ENCODE measurements at places on chromosomes 6 and 20.
A peak's percentile ranks its signal among the peaks of the same experiment; 100 is the strongest.

DNA sequence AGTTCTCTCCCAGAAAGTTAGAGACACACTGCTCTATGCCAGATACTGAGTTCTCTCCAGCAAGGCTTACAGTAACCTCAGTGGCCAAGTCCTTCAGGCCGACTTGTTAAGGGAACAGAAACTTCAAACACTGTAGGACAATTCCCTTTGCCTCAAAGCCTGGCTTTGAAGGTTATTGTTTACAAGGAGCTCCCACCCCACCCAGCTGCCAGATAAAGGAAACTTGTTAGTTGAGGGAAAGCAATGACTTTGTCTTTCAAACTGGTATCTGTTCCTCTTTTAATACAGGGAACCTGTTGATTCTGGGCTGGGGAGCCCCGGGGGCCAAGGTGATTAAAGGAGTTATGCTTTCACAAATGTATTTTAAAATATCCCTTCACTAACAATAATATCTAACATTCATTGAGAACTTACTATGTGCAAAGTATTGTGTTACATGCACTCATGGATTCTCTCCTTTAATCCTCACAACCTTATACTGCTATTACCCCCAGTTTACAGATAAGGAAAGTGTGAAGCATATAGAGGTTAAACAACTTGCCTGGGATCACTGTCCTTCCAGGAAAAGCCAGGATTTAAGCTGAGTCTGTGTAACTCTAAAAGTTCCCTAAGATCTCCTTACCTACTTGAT is 27.6 kb upstream of the CDKN1A start:
- no peak for DNase-seq

GRCh38 chr20:8721098-8721497 is 347.8 kb upstream of the PLCB4 start:
- no peak for DNase-seq

DNA sequence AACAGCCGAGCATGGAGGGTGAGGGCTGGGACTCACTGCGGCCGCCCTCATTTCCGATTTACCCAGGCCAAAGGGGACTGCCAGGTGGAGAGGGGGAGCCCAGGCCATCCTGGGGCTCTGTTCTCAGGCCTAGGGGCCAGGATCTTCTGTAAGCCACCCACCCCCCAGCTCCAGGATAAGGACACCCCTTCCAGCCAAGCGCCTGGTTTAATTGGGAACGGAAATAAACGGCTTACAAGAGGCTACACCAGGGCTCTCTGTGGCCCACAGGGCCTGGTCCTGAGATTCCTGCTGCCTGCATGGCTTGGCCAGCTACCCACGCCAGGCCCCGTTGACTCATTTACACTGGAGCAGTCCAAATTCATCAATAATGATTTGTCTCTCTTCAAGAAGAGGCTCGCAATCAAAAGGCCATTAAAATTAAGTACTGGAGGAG is 68.1 kb upstream of the TOP1 start:
- no peak for DNase-seq

- DNase-seq = no peak
These were observed 78.9 kb downstream of the OLIG3 start for GRCh38 chr6:137415127-137415833.

DNA sequence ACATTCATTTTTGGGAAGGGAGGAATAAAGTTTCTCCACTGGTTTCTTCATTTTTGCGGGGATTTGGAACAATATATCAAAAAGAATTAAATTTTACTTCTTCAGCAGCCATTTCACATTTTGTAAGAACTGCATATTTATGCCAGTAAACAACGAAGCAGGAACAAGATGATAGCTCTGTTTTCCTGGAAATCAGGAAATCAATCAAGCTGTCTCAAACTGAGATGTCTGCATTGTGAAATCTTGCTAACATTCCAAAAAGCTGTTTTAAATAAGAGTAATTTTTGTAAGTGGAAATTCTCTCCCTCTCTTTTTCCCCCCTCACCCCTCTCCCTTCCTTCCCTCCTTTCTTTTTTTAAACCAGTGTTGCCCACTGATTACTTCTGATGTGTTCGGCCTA is 20.0 kb downstream of the MAPK13 start:
- no peak for DNase-seq

- no peak for DNase-seq
These were observed 587.2 kb downstream of the EPM2A start for GRCh38 chr6:145147981-145148749.

- DNase-seq = no peak
These were observed 67.1 kb upstream of the ZNFX1 start for GRCh38 chr20:49344975-49345374.

- no peak for DNase-seq
These were observed 615.5 kb downstream of the C6orf118 start for GRCh38 chr6:164693944-164694343.

- DNase-seq = no peak
These were observed 110.0 kb downstream of the SYNDIG1 start for GRCh38 chr20:24579475-24579874.

DNA sequence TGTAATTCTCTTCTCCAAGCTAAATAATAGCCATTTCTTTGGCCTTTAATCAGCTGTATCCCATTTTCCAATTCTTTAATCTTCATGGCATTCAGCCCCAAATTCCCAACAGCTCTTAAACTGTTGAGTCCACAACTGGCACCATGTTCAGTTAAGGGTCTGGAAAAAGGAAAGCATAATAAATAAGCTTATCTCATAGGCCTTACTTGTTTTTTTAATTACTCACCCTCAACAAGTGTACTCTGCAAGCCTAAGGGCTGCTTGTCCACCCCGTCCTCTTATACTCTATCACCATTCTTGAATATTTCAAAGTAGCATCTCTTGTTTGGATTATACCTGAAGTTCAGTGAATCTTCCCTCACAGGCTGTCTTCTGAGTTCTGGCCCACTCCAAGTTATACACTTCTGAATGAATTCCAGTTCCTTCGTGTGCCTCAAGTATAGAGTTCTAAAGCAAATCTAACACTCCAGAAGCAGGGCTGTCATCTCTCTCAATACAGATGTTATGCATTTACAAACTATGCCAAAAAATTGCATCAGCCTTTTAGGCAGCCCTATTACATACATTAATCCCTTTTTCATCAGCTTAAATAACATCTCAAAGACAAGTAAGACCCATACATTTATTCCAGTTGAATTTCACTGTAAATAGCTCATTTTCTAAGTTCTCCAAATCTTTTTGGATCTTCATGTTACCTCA is 98.7 kb downstream of the COL21A1 start:
- no peak for DNase-seq

DNA sequence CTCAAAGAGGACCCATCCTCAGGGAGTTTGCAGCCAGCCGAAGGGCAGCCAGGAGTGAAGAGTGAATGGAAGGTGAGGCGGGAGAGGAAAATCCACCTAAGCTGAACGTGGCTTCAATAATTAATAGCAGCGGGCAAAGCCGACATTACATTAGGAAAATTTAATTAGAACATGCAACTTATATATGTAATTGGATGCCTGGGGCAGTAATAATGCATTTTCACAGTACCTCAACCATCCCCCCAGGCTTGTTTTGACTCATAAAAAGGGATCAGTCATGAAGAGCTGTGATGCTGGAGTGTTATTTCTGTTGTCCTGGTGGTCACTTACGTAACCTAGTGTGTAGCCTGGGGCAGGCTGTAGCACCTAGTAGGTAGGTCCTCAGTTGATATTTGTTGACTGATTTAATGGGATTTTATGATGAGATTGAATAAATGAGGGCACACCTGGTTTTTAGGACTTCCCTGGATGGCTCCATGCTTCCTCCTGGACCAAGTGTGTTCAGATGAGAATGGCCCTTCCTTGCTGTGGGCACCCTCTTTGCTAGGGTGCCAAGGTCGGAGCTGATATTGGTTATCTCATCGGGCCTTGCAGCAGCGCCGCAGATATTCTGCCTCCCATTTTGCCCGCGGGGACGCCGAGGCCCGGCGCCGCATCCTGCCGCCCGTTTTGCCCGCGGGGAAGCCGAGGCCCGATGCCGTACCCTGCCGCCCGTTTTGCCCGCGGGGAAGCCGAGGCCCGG is 128.8 kb downstream of the CDH26 start:
- DNase-seq = no peak

GRCh38 chr6:168514216-168514615 is 73.2 kb downstream of the SMOC2 start:
- DNase-seq = no peak

DNA sequence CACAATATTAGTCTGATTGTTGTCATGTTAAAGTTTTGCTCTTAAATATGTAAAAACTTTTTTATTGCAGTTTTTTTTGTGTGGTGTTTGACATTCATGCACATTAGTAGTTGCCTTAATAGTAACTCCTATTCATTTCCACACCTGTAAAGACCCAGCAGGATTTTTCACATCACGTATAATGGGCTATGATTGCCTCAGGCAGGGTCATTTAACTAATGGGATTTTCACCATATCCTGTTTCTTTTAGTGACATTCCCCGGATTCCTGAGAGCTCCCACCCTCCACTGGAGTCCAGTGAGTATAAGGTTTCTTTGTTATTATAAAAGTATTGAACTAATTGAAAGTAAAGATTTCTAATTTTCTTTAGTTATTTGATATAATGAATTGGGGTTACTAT is 359.2 kb downstream of the RIMS1 start:
- DNase-seq = no peak

DNA sequence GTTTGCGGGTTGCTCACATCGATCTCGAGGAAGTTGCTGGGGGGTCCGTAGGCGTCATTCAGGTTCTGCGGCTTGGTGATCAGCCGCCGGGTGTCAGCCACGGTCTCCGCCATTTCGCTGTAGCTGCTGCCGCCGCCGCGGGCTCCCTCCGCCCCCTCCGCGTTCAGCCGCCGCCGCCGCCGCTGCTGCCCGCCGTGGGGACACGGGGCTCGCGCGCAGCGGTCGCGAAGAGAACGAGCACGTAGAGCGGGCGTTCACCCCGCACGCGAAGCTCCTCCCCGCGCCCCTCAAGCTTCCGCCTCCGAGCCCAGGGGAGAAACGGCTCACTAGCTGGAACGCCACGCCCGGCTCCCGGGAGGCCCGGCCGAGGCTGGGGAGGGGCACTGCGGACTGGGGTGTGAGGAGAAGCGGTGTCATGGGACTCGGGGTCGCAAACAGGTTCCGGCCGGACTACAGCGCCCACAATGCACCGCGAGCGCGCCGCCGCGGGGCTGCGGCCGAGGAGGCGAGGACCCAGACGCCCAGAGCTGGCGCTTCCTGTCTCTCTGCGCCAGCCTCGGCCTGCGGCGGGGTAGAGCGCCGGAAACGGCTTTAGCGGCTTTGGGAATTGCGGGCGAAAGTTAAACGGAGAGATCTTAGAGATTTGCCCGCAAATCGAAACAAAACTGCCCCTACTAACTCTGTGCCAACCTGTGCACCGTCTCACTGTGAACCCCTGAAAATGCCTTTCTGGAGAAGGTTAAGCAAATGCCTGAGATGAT is at the start of gene SNX3:
Gene SNX3, minus strand, starts transcription at position 232 of the 761 bp plus-strand sequence. Its CDS starts 119 bp downstream, at position 113.
- peak; percentile 78 for DNase-seq

- no peak for DNase-seq
These were observed 95.4 kb downstream of the OGFRL1 start for GRCh38 chr6:71383901-71384489.

GRCh38 chr6:26184367-26184891 is 97.2 kb downstream of the HFE start:
- no peak for DNase-seq

- no peak for DNase-seq
These were observed 405.3 kb upstream of the HS3ST5 start for GRCh38 chr6:114747995-114748625.

DNA sequence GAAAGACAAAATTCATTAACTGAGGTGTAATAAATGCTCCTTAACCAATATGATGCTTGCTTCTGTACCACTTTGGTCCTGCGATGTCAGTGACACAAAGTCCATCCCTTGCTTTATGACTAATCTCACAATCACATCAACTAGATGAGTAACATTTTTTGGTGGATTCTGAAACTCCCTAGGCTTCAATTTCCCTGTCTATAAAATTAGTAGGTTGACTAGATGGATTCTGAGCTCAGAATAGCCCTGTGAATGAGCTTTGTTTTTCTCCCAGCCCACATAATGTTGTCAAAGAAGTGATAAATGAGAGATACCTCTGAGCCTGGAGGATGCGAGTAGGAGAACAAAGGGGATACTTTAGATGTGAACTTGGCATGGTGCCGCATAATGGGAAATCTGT is 9.1 kb downstream of the TXLNB start:
- no peak for DNase-seq

GRCh38 chr20:14775778-14776177 is 438.4 kb upstream of the FLRT3 start:
- no peak for DNase-seq

DNA sequence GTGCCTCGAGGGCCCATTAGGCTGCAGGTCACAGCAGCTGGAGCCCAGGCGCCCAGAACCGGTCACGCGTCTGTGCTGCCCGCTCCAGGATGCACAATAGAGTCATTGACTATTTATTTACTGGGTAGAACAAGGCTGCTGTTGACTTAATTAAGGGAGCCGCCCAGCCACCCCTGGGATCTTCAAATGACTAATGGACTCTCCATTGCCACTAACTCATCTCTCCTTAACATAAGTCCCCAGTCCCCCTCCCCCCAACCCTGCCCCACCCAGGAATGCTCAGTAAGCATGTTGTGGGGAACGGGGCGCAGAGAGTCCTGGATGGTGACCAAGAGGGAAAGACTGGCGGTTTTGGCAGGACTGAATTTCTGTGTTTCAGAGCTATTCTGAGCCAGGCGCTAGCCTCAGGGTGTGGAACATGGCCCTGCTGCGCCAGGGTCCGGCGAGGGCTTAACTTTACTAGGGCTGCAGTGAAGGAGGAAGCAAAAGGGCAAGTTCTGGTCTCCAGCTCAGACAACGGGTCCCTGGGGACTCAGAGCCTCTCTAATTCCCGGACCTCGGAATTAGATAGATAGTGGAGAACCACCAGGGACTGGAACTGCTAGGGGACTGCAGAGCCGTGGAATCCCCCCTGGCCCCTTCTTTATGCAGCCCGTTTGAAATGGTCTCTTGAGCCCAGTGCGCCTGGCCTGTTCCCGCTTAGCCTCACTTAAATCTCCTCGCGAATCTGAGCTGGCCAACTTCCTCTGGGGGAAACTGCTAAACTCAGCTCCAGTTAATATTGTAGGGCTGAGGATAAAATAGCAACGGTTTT is 1.5 kb upstream of the GRIK2 start:
- DNase-seq = no peak

DNA sequence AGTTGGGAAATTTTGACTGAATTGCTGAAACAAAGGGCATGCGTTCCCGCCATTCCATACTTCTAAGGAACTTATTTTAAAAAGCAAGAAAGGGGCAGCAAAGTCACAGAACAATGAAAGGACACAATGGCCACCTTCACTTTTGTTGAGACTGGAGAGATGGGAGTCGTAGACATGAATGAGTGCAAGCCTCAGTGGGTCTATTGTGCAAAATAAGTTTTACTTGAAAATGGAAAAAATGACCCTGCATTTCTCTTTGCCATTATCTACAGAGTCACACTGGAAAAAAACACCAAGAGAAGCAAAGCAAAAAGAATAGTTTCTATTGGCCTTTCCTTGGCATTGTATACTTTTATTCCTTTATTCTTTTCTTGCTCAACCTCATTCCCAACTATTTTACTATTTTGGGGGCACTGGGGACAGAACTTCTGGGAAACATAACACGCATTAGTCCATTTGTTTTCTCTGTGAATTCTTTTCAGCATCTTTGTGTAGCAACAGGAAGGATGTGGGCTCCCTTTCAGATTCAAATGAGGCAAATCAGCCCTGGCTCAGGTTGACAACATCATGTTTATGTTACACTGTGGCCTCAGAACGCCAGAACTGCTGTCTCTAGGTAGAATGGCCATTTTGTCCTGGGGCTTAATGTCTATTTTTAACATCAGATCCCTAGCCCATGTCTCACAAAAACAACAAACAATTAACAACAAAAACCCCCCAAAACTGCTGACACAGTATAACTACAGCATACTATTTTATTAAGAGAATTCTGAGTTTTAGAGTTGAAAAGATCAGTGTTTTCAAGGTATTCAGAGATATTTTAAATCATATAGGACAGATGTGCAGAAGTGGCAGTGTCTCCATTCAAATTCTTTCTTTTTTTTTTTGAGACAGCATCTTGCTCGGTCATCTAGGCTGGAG is 122.2 kb downstream of the FYN start:
- no peak for DNase-seq
